ENCODE measurements at places on chromosomes 3 and 15.

GRCh38 chr3:31634476-31634875 lies 101.8 kb downstream of the STT3B start:
- no peak for DNase-seq

GRCh38 chr3:10447527-10448260 lies 57.7 kb downstream of the ATP2B2 start:
- no peak for DNase-seq

DNA sequence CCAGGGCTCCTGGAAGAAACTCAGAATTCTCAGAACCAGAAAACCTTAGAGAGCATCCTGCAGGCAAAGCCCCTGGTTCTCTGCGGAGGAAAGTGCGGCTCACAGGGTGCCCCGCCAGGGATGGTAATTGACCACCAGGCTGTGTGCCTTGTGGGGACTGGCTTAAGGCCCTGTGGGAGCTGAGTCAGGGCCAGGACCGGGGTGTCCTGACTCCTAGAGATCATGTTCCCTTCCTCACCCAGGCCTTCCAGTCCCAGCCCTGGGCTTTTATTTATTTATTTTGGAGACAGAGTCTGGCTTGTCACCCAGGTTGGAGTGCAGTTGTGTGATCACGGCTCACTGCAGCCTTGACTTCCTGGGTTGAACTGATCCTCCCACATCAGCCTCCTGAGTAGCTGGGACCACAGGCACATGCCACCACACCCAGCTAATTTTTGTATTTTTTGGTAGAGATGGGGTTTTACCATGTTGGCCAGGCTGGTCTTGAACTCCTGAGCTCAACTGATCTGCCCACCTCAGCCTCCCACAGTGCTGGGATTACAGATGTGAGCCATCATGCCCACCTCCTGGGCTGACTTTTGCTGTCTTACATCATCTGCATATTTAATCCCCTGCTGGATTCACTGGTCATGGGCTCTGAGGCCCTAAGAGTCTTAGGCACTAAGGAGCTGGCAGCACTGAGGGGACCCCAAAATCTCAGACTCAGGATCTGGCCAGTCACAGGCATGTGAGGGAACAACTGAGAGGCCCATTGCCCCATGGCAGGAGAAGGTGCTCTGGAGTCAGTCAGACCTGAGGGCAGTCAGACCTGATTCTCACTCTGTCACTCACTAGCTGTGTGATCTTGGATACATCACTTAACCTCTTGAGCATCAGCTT lies 20.4 kb upstream of the LAMP3 start:
- no peak for DNase-seq

GRCh38 chr15:63532307-63532744 lies 27.9 kb downstream of the USP3 start:
- no peak for DNase-seq

DNA sequence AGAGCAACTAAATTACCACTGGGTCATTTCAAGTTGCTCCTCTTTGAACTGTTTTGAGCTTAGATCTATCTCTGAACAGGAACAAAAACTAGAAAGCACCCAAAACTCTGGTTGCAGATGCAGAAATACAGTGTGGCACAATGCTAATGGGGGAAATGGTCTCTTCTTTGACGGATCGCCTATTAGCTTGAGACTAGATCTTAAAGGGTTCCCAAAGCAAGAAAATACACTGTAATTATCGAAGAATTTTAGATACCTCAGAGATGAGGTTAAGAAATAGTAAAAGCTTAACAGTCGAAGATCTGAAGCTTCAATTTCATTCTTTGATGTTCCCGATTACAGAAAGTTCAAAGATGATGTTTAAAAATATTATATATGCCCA lies 818 bp downstream of the PPP1R2 start:
- DNase-seq, result no peak

Data from T-helper 1 cell (primary cell).